ENCODE measurements at places on chromosomes 1 and 21.

GRCh38 chr1:47031059-47031458, 7.6 kb downstream of the CYP4X1 start:
- no peak for DNase-seq

DNA sequence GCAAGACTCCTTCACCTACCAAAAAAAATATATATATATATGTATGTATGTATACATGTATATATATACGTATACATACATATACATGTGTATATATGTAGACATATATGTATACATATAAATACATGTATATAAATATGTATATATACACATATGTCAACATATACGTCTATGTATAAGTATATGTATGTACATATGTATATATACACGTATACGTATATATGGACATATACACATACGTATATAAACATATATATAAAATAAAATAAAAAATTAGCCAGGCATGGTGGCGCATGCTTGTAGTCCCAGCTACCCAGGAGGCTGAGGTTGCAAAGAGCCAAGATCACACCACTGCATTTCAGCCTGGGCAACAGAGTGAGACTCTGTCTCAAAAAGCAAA, 31.6 kb downstream of the BRWD1 start:
- DNase-seq, result no peak

DNA sequence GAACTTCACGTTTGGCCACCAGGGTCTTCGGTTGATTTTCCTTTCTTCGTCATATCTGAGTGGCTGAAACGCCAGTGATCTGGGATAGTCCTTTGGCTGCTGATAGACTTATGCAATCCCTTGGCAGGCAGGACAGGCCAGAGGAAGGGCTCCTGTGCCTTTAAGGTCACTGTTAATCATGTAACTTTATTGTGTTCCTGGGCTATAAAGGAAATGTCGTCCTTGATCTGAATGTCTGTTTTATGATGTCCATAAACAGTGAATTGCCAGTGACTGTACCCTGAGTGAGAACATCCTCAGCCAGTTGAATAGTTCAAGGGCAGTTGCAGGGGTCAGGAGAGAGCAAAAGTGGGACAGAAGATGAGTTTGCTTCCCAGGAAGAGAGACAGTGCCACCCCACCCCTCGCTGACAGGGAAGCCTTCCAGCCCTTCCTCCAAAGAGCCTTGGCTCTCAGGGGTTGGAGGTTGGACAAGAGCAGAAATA, 68.0 kb downstream of the PDE9A start:
- no peak for DNase-seq

DNA sequence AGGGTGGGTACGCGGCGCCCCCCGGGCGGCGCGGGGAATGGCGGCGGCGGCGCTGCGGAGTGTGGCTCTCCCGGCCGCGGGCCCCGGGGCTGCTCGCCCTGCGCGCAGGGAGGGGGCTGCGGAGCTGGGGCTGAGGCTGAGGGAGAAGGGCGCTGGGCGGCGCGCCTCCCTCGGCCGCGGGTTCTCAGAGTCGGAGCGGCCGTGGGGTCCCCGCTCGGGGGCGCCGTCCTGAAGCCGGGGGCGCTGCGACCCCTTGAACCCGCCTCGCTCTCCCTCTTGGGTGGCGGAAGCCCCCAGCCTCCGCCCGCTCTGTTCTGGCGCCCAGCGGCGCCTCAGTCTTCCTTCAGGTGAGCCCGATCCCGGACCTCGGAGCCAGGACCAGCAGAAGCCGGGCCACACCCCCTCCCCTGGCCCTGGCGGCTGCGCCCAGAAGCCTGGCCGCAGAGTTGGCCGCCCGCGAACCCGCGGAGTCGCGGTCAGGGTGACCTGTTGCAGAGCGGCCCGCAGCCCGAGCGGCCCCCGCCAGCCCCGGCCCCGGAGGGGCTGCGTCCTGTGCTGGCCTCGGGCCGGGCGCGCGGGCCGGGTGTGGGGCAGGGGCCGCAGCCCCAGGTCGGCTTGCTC, 532 bp downstream of the RALGPS2 start:
- peak; percentile 74 for DNase-seq

- DNase-seq, result no peak
These were observed 54.2 kb upstream of the PBX1 start for GRCh38 chr1:164504749-164505148.

- DNase-seq, result no peak
These were observed 107.0 kb downstream of the PDE9A start for GRCh38 chr21:42760361-42760950.

DNA sequence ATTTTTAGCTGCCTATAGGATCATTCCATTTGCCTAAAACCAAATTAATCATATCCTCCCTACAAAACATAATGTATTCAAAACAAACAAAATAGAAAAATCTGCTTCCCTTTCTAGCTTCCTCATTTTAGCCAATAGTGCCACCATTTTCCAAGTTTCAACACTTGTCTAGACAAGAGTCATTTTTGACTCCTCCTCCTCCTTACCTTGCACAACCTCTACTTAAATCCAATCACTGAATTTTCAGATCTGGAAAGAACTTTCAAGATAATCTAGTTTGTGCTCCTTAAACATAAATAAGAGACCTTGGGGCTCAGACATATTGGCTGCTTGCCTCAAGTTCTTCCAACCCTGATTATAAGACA, 7.4 kb downstream of the STX6 start:
- no peak for DNase-seq

GRCh38 chr1:9275567-9276034, 17.1 kb upstream of the SPSB1 start:
- DNase-seq, result peak; percentile 34

DNA sequence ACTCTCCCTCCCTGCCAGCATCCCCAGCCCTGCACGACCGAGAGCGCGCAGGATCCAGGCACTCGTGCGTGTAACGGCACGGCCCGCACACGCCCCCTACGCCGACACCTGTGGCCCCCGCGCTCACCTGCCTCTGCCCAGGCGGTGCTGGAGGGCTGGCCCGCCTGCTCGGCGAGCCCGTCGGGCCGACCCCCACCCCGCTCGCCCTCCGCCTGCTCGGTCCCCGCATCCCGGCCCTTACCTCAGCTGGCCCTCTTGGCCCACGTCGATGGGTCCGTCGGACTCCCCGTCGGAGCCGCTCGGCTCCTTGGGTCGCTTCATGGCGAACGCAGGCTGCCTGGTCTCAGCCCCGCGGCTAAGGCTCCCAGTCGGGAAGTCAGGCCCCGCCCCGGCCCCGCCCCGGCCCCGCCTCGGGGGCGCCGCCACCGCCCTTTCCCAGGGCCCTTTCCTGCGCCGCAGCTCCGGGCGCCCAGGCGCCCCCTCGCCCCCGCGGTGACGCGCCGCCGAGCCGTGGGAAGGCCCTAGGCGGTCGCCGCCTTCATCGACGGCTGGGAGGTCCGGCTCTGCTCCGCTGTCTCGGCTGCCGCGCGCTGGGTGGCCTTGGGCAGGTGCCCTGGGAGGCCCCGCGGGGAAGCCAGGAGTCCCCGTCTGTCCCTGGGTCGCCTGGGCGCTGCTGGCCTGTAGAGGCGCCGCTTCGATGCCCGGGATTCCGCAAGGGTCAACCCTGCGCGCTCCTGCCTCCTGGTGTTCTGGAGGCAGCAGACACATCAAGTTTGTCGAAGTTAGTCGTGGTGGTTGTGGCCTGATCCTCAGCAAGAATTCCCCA, at the start of gene HEYL:
TSS of gene HEYL (minus strand) at position 339 of the 826 bp plus-strand sequence. CDS start at position 321, 18 bp downstream.
- DNase-seq, result no peak
